ENCODE measurements at places on chromosomes 3 and 15.

GRCh38 chr15:68479870-68480269, 47.9 kb upstream of the ITGA11 start:
- no peak for DNase-seq
- H3K4me1 ChIP-seq = no peaks in the 10 kb centered on the region
- no peak overlapping the region for H3K27ac ChIP-seq
- no peak overlapping the region for H3K4me3 ChIP-seq

GRCh38 chr15:81888748-81889484, 156.9 kb downstream of the MEX3B start:
- no peaks in the 10 kb centered on the region for H3K36me3 ChIP-seq
- no peaks in the 10 kb centered on the region for H3K27me3 ChIP-seq
- H3K4me1 ChIP-seq = no peaks in the 10 kb centered on the region
- no peak for DNase-seq
- H3K27ac ChIP-seq = no peak overlapping the region

- no peak for DNase-seq
- no peaks in the 10 kb centered on the region for H3K27me3 ChIP-seq
- no peak overlapping the region for H3K27ac ChIP-seq
These were observed 44.6 kb downstream of the TLE3 start for GRCh38 chr15:70053001-70053715.

GRCh38 chr3:160956785-160957184, 148.4 kb downstream of the B3GALNT1 start:
- no peaks in the 10 kb centered on the region for H3K27me3 ChIP-seq
- H3K4me3 ChIP-seq = no peak overlapping the region
- no peaks in the 10 kb centered on the region for H3K4me1 ChIP-seq

DNA sequence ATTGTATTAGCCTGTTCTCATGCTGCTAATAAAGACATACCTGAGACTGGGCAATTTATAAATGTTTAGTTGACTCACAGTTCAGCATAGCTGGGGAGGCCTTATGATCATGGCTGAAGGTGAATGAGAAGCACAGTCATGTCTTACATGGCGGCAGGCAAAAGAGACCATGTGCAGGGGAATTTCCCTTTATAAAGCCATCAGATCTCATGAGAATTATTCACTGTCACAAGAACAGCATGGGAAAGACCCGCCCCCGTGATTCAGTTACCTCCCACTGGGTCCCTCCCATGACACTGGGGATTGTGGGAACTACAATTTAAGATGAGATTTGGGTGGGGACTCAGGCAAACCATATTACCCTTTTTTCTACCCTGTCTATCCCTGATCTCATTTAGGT, 51.5 kb upstream of the MYZAP start:
- no peak overlapping the region for H3K4me3 ChIP-seq
- no peaks in the 10 kb centered on the region for H3K4me1 ChIP-seq
- peaks cover 16% of the 10 kb centered on the region for H3K36me3 ChIP-seq
- no peak for DNase-seq

DNA sequence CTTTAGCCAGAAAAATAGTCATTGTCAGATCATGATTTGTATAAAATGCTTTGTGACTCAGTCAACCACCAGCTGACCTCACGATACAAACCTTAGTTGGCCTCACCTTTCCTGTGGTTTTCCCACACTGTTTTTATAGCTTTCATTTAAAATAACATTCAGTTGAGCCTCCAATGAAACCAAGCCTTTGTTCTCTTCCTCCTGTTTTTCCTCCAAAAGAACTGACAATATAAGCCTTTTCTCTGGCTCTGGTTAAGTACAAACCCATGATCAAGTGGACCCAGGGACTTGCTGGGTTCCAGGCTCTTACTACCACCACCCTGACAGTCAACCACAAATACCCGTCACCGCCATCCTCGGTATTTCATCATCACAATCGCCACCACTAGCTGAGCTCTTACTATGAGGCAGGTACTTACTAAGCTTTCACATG, 81.7 kb downstream of the TAMM41 start:
- H3K36me3 ChIP-seq = no peaks in the 10 kb centered on the region
- DNase-seq = no peak
- H3K4me3 ChIP-seq = no peak overlapping the region
- no peaks in the 10 kb centered on the region for H3K4me1 ChIP-seq
- no peak overlapping the region for H3K27ac ChIP-seq

- no peak for DNase-seq
- H3K36me3 ChIP-seq = no peaks in the 10 kb centered on the region
- no peak overlapping the region for H3K4me3 ChIP-seq
- no peaks in the 10 kb centered on the region for H3K27me3 ChIP-seq
- H3K4me1 ChIP-seq = no peaks in the 10 kb centered on the region
- no peak overlapping the region for H3K27ac ChIP-seq
These were observed 13.3 kb upstream of the TMF1 start for GRCh38 chr3:69065318-69065964.

GRCh38 chr15:68386587-68387288, 45.2 kb downstream of the ITGA11 start:
- no peak overlapping the region for H3K4me3 ChIP-seq
- no peaks in the 10 kb centered on the region for H3K4me1 ChIP-seq
- DNase-seq = no peak
- no peaks in the 10 kb centered on the region for H3K36me3 ChIP-seq
- no peaks in the 10 kb centered on the region for H3K27me3 ChIP-seq
- H3K27ac ChIP-seq = no peak overlapping the region

DNA sequence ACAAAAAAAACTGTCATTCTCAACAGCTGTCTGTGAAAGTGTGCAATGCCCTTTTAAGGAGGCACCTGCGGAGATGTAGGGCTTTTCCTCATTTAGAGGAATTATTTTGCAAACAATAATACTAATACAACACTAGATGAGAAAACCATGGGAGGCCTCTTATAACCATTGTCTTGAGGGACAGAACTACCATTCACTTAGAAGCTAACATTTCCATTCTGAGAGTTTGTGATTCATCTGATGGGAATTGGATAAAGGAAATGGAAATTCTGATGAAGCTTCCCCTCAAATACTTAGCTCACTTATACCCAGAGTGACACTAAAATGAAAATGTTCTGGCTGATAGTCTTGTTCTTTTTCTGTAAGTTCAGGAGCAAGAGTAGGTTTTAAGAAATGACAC, 147.7 kb downstream of the CADPS start:
- no peak for DNase-seq
- peaks cover 4% of the 10 kb centered on the region for H3K4me1 ChIP-seq
- no peaks in the 10 kb centered on the region for H3K27me3 ChIP-seq
- H3K36me3 ChIP-seq = no peaks in the 10 kb centered on the region
- H3K4me3 ChIP-seq = no peak overlapping the region

- no peak overlapping the region for H3K27ac ChIP-seq
- no peak overlapping the region for H3K4me3 ChIP-seq
- no peaks in the 10 kb centered on the region for H3K27me3 ChIP-seq
- H3K4me1 ChIP-seq = peaks cover 25% of the 10 kb centered on the region
- H3K36me3 ChIP-seq = no peaks in the 10 kb centered on the region
These were observed 20.2 kb downstream of the LRIG1 start for GRCh38 chr3:66480666-66481065.

DNA sequence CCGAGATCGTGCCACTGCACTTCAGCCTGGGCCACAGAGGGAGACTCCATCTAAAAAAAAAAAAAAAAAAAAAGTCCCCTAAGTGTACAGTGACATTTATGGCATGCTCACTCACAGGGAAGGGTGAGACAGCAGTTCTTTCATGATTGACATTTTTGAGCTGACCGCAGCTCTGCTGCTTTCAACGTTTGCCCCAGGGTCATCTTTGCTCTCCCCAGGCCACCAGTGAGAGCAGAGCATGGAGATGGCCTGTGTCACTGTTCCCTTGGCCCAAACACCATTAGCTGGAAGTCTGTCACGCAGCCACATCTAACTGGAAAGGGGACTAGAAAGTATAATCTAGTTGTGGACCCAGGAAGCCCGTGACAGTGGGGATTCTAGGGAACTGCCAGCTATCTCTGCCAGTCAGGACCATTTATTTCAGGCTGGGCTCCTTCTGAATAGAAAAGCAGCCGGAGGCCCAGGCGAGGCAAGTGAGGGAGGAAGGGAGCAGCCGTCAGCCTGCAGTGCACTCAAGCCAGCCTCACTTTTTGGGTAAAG, 193.4 kb upstream of the HES1 start:
- H3K27me3 ChIP-seq = no peaks in the 10 kb centered on the region
- H3K27ac ChIP-seq = no peak overlapping the region
- no peak for DNase-seq
- peaks cover 6% of the 10 kb centered on the region for H3K4me1 ChIP-seq
- H3K36me3 ChIP-seq = no peaks in the 10 kb centered on the region

DNA sequence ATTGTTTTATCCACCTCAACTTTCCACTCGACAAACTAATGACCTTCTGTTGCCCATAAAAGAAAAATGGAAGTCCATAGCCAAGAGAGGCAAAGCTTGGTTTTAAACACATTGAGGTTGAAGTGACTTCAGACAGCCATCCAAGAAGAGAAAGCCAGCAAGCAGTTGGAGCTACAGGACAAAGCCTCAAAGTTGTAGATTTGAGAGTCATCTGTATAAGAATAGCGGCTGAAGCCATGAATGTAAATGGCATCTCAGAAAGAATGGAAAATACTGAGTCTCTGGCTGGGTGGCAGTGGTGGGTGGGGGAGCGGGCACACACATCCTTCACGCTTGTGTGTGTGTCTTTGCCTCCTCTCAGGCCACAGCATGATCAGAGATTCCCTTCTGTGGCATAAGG, 124.1 kb upstream of the CHRM5 start:
- H3K36me3 ChIP-seq = no peaks in the 10 kb centered on the region
- no peak overlapping the region for H3K27ac ChIP-seq
- H3K4me1 ChIP-seq = 0 out of 2 replicates have a peak, but pooled peaks cover 1% of the 10 kb centered on the region
- H3K4me3 ChIP-seq = no peak overlapping the region

DNA sequence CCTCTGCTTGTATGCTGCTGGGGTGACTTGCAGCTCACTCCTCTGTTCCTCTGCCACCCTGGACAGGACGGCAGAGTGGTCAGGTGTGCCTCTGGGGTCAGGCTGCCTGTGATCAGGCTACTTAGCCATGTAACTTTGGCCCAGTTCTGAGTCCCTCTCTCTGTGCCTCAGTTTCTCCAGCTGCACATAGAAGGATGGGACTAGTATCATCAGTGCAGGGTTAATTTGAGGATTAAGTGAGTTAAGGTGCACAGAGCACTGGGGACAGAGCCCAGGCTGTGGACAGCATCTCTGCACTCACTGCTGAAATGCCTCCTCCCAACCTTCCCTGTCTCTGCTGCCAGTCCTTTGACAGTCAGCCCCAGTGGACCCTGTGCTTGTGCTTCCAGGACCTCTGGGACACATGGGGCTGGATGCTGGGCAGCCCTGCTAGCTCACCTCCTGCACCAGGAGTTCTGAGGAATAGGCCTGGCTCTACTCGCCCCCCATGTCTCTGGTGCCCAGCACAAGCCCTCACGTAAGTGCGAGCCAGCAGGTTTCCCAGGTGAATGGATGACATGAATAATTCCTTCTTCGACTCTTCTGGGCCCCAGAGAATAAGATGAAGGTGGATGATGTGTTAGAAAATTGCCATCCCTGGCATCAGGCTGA, 19.3 kb upstream of the PRR23E start:
- H3K27me3 ChIP-seq = no peaks in the 10 kb centered on the region
- H3K36me3 ChIP-seq = no peaks in the 10 kb centered on the region
- H3K27ac ChIP-seq = no peak overlapping the region
- no peaks in the 10 kb centered on the region for H3K4me1 ChIP-seq
- H3K4me3 ChIP-seq = no peak overlapping the region

DNA sequence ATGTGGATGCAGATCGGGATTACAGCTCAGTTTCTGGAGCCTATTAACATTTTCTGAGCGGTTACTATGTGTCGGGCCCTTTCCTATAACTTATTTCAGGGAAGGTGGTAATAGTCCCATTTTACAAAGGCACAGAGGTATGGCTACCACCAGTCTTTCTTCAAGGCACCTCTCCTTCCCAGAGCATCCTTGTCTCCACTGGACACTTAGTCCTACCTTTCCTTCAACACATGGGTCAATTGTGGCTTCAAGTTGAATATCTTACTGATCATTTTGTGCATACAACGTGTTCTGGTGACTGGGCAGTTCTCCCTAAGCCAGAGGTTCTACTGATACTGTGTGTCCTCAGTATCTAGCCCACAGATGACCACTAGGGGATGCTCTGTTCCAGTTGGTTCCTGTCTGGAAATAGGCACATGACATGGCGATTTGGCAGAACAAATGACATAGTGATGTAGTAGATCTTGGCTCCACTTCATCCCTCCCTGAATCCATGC, 60.7 kb upstream of the CMTM8 start:
- H3K36me3 ChIP-seq = no peaks in the 10 kb centered on the region
- no peak overlapping the region for H3K4me3 ChIP-seq
- H3K27ac ChIP-seq = no peak overlapping the region
- H3K4me1 ChIP-seq = no peaks in the 10 kb centered on the region
- H3K27me3 ChIP-seq = no peaks in the 10 kb centered on the region

- no peak overlapping the region for H3K27ac ChIP-seq
- H3K36me3 ChIP-seq = peaks cover 7% of the 10 kb centered on the region
- H3K27me3 ChIP-seq = no peaks in the 10 kb centered on the region
- no peak overlapping the region for H3K4me3 ChIP-seq
These were observed 472.8 kb downstream of the SHQ1 start for GRCh38 chr3:72375237-72376076.

GRCh38 chr3:19757773-19758172, 176.2 kb downstream of the EFHB start:
- no peaks in the 10 kb centered on the region for H3K36me3 ChIP-seq
- no peak overlapping the region for H3K4me3 ChIP-seq
- DNase-seq = no peak
- H3K27me3 ChIP-seq = no peaks in the 10 kb centered on the region

- no peaks in the 10 kb centered on the region for H3K27me3 ChIP-seq
- no peak overlapping the region for H3K4me3 ChIP-seq
- no peak overlapping the region for H3K27ac ChIP-seq
- H3K36me3 ChIP-seq = no peaks in the 10 kb centered on the region
These were observed 501.7 kb upstream of the ARPP21 start for GRCh38 chr3:35137612-35138011.
